ENCODE measurements at places on chromosomes 16 and 17.

GRCh38 chr16:5054876-5055865, 10.6 kb downstream of the C16orf89 start:
- no peak for DNase-seq

DNA sequence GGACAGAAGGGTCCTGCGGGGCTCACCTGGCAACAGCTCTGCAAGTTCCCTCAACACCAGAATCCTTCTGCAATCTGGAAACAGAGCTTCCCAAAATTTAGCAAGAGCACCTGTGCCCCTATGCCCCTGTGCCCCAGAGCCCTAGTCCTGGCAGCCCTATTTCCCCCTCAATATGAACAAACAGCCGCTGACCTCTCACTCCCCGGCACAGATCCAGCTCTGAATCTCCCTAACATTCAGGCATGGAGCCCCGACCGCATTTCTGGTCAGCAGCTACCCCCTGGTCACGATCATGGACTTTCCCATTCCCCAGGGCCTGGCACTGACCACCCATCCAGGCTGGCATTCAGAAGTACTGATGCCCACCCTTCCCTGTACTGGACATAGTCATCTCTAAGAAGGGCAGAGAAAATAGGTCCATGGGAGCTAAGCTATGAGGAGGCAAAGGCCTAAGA, 110.8 kb upstream of the SMURF2 start:
- no peak for DNase-seq

DNA sequence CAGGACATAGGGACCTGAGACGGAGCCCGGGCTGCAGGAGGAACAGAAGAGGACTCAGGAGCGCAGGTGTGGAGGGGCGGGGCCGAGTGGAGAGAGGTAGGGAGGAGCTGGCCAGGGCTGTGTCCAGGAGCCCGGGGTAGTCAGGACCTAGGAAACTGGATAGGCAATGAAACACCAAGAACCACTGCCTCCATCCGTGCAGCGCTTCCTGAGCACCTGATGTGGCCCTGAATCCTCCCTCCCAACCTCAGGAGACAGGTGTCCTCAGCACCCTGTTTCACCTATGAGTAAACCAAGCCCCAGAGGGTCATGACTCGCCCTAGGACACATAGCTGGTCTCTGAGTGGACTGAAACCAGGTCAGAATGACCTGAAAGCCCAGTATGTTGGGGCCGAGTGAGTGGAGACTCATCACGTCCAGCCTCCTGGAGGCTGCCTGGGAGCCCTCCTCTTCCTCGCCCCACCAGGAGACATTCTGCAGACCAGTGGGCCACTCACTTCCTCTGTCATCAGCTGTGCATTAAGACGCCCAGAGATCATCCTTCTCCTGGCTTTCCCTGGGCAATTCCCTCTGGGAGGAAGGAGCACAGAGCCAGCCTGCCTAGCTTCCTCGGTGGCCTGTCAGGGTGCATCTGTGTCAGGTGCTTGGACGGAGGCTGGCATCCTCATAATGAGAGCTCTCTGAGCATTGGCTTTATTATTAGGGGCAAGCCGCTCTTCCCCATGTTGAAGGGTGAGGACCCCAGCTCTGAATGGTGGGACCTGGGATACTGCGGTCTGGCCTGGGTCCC, 72.8 kb downstream of the SCNN1B start:
- DNase-seq: no peak

GRCh38 chr17:31126318-31126717, 31.5 kb downstream of the NF1 start:
- DNase-seq: no peak

- DNase-seq: no peak
These were observed 207.9 kb downstream of the SNX29 start for GRCh38 chr16:12184419-12184917.

- no peak for DNase-seq
These were observed 115.1 kb upstream of the ANKFN1 start for GRCh38 chr17:56038131-56038530.

GRCh38 chr17:55246583-55246982, 18.2 kb upstream of the HLF start:
- DNase-seq: no peak

DNA sequence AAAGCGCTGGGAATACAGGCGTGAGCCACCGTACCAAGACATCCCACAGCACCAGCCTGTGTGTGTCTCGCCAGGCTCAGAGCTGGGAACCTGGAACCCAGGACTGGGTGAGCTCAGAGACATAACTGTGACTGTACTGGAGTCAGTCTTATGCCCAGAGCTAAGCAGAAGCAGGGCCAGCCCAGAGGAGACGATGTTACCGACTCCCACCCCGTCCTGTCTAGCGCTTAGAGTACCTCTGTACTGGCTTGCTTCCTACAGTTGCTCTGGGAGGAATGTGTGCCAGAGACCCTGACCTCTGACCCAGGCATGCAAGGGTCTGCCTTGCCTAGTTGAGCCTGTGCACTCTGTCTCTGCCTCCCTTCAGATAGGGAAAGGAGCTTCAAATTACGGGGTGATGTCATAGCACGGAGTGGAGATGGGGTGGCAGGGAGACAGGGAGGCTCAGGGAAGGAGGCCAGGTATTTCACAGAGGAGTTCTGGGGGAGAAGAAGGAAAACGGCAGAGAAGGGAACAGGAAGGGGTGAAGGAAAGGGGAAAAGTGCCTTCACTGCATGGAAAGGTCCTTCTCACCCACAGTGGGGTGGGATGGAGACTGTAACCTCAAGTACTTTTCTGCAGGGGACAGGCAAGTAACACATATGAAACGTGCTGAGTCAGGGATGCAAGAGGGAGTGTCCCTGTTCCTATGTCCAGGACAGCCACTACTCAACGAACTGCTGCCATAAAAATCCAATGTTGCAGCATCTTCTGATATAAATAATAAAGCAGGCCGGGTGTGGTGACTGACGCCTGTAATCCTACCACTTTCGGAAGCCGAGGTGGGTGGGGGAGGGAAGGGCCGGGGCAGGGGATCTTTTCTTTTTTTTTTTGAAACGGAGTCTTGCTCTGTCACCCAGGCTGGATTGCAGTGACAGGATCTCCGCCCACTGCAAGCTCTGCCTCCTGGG, 5.8 kb upstream of the ARMC5 start:
- peak; percentile 74 for DNase-seq

DNA sequence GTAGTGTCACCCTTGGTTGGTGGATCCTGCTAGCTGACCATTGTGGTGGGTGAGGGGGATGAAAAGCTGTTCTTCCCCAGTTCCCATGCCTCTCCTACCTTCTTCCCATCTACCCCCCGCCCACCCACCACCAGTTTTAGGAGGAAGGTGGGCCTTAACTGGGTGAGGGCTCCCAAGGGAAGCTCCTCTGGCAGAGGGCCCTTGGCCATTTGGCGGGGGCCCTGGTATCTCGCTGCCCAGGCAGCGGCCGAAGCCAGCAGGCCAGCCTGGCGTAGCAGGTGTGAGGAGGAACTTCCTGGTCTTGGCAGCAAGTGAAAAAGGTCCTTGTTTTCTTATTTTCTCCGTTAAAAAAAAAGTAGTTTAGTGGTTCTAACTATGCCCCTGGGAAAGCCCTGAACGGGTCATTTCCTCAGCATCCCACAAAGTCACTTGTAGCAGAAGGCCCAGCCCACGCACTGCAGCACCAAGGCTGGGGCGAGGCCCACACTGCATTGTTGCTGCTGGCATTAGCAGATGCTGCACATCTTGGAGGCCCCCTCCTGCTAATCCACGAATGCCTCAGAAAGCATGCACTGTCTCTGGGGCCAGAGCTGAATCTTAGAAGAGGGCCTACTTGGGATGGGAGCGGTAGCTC, 72.5 kb downstream of the MPRIP start:
- no peak for DNase-seq

GRCh38 chr17:16516594-16517051, 24.6 kb upstream of the LRRC75A start:
- DNase-seq: no peak

Data from aorta (tissue), 5 donors.